ENCODE measurements at places on chromosomes 4 and X. TPM values are rescaled to one million over a fixed set of nuclear protein-coding genes. Genes with fewer than 3 reads are reported as not detected.

The GAGE10 gene
- not detected for total RNA-seq

The DACH2 gene
- not detected for total RNA-seq

DNA sequence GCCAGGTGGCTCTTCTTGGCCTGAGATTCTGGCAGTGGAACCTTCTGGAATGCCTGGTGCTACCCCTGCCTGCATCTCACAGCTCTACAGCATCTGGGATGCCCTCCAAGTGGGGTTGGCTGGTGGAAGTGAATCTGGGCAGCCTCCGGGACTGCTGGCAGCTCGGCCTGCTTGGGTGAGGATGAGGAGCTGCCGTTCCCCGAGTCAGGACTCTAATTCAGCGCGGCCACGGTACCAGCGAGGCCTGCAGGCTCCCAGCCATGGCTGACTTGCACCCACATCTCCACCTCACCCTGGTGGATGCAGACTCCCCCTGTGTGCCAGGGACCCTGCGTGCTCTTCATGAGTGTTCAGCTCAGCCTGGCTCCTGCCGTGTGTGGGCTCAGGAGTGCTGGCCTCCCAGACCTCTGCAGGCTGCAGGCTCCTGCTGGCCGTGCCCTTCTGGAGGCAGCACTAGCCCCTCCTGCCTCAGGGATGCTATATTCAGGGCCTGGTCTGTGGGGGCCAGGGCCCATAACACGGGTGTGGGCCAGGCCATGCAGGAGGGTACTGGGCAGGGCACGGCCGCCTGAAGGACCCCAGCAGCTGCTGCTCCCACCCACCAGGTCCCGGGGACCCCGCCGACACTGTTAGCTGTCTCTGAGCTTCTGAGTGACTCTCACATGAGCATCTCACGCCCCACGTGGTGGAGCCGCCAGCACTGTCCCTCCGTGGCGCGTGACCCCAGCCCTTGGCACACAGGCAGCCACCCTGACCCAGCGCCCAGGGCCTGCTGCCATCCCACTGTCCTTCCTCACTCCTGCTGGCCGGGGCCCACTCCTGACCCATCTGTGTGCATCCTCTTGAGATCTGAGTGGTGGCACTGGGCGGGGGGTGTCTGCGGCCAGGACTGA lies 10.6 kb downstream of the UVSSA start:
- DNase-seq, result no peak

DNA sequence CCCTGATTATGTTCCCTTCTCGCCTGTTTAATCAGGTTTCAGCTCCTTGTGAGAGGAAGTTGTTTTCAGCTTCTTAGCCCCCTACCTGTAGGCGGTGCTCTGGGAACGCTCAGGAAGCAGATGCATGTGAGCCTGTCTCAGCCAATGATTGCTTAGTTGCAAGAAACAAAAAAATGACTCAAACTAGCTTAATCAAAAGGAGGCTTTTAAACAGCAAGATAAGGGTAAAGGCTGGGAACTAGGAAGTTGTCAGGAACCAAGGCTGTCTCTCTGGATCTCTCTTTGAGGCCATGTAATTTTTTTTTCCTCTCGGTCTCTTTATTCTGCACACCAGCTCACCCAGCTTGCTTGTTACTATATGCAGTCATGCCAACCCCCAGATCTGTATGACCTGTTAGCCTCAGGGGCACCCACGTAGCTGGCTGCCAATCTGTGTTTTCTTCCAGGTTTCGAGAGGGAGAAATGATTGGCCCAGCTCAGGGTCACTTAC lies 109.1 kb downstream of the PTTG2 start:
- peak; percentile 77 for DNase-seq

DNA sequence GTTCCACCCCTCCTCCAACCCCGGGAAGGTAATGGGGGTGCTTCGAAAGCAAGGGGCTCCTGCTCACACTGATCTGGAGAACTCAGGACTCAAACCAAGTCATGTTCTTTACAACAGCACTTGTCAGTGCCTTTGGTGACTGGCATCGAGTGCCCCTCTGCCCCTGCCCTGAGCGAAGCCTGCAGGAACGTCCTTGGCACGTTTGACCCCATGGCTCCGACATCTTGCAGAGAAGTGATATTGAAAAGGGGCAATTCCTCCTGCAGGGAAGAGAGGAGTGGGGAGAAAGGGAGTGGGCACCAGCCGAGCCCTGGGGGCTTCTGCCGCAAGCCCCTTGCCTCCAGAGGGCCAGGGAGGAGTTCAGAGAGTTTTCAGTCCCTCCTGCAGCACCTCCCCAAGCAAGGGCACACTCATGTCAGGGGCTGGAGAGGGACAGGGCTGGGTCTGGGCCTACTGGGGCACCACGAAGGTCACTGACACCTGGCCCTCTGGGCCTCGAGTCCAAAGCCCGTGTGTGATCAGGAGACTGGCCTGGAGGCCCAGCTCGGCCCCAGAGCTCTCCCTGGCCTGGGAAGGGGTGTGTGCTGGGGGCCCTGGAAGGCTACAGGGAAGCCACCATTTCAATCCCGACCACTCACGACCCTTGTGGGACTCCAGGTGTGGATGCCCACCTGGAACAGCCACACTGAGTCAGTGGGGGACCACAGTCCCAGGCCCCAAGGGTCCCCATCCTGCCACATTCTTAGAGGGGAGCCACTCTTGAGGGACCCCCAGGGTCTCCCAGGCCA lies 94.9 kb upstream of the NKX1-1 start:
- no peak for DNase-seq

The ZMAT1 gene
- total RNA-seq, result not detected
